ENCODE measurements at places on chromosomes 1 and 21.

GRCh38 chr1:162250004-162250730 lies 126.5 kb downstream of the SPATA46 start:
- no peak for DNase-seq

DNA sequence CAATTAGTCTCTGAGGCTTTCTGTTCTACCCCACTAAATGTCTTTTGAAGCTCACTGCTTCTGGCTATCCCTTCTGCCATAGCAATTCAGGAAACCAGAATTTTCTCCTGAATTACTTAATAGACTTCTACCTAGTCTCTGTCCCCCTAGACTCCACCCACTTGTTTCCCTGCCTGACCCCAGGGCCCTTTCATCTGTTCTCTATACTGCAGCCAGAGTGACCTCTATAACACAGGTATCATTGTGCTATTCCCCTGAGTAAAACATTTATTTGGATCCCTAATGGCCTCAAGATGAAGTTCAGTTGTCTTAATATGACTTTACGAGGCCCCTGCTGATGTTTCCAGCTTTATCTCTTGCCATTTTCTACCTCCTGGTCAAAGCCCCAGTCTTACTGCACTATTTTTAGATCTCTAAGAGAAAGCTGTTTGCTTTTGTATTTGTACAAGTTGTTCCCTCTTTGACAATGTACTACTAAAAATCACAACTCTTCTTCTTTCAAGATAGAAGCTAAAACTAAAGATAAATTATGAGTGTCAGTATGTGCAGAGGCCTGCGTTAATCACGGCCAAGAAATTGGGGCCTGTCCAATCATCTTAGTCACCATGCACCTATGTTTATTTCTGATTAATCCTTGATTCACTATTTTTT lies 54.5 kb downstream of the ATP1B1 start:
- DNase-seq: no peak

DNA sequence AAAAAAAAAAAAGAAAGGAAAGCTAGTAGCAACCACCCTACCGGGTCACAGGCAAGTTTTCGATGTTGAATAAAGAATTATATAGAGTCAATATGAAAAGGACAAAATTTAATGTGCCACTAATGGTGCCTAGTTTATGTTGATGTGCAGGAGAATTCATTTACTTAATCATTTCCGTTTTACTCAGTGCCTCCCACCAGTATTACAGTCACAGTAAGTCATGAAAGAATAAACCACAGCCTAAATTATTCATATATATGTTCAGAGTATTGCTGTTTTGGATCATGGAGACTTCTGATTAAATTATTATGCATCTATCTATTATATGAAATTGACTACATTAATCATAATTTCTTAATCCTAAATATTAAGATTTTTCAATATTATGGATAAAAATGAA lies 35.3 kb downstream of the FNBP1L start:
- no peak for DNase-seq

DNA sequence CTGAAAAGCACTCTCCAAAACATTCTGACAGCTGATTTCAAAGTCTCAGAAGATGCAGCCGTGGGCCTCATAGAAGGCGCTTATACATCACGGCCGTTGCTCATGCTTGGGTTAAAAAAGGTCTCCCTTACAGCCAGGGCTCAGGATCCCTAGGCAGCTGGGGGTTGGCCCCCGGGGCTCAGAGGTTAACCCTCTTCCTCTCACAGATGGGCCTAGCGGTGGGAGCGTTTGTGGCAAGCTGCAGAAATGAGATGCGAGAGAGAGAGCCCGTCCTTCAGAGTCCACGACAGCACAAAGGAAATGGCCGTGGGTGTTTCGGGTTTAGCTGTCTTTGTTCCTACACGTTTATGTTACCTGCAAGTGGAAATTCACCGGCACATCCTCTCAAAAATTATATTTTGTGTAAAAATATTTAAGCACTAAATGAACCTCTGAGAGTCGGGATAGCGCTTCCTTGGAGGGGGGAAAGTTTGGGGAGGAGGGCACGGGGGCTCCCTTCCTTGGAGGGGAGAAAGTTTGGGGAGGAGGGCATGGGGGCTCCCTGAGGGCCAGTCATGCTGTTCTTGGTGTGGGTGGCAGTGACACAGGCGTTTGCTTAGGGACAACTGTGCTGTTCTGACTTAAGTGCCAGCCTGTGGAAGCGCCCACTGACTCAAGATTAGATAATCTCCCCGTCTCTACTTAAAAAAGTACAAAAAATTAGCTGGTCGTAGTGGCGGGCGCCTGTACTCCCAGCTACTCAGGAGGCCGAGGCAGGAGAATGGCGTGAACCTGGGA lies 20.5 kb upstream of the PRDM15 start:
- DNase-seq: peak; percentile 22

DNA sequence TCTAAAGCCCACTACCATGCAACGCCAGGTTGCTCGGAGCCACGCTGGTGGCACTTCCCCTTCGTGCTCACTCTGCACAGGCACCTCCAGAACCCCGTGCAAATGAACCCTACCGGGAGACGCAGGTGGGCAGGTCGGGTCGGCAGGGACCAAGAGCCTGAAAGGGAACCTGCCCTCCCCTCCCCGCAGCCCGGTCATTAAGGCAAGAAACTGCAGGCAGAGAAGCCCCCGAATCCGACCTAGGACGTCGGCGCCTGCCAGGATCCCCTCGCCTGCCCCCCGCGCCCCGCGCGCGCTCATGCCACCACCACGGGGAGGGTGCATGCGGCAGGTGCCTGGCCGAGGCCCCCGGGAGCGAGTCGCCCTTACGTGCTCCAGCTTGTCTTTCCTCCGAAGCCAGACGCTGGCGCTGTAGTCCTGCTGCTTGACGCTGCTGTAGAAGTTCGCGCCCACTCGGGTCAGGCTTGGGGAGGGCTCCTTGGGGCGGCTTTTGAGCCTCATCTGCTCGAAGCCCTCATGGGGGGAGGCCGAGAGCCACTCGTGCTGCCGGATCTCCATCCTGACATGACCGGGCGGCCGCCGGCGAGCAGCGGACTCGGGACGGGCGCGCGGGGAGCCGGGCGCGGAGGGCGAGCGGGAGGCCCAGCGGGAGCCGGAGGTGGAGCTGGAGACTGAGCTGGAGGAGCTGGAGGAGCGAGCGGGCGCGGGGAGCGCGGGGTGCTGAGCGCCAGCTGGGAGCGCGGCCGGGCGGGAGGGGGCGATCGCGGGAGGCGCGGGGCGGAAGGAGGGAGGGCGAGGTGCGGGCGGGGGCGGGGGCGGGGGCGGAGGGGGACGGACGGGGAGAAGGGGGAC lies 552 bp downstream of the PLD5 start:
- no peak for DNase-seq
